ENCODE measurements at places on chromosomes 6 and 20.

DNA sequence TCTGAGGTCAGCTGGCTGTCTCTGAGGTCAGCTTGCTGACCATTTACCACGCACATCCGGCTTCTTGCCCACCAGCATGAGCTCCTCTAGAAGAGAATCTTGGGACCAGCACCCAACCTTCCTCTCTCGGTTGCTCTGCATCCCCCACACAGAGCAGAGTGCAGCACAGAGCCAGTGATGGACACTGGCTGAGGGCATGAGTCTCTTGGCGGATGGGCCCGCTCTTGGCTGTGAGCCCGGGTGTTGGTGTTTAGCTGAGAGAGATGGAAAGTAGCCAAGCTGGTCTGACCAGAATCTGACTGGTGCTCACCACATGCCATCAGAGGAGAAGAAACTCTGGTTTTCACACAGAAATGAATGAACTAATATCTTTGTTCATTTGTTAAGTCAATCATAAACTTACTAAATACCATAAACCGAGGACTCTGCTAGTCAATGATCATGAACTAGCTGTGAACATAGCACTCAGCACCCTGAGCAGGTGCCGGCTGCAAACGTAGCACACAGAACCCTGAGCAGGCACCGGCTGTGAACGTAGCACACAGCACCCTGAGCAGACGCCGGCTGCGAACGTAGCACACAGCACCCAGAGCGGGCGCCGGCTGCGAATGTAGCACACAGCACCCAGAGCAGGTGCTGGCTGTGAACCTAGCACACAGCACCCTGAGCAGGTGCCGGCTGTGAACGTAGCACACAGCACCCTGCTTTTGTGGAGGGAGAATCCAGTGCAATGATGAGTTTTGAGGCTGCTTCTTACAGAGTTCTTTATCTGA, 10.4 kb upstream of the THBS2 start:
- H3K4me1 ChIP-seq = no peaks in the 10 kb centered on the region
- H3K27ac ChIP-seq = no peak overlapping the region
- no peaks in the 10 kb centered on the region for H3K36me3 ChIP-seq
- H3K27me3 ChIP-seq = no peaks in the 10 kb centered on the region
- no peak overlapping the region for H3K4me3 ChIP-seq

DNA sequence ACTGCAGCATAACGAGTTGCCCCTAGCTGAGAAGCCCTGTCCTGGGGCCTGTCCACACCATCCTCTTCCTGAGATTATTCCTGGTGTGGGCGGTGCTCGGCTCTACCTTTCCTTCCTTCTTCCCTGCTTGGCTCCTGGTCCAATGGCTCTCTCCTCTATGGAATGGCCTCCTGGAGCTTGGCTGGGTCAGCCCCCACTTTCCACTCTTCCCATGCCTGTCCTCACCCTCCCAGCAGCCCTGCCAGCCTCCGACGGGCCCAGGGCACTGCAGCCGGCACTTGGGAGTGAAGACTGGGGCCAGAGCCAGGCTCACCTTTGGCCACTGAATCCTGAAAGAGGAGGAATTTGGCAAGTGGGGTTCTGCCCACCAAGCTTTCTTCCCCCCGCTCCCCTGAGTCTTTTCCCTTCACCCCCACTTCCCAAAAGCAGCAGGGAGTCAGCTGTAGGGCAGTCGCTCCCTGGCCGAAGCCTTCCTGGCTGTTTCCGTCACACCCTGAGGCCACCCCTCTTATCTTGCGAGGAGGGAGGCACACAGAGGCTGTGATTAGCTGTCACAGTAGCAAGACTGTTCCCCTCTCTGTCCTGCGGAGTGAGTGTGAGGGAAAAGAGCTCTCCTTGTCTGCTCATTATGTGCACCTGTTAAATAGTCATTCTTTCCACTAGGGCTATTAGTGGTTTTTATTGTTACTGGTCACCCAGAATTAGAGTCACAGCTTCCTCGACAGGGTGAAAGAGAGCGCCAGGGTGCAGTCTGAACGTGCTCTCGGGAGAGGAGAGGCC, 6.3 kb upstream of the CDSN start:
- no peak overlapping the region for H3K4me3 ChIP-seq
- no peak overlapping the region for H3K27ac ChIP-seq
- no peaks in the 10 kb centered on the region for H3K27me3 ChIP-seq
- no peaks in the 10 kb centered on the region for H3K36me3 ChIP-seq
- DNase-seq = no peak

GRCh38 chr6:71567562-71567961, 279.0 kb downstream of the OGFRL1 start:
- H3K27ac ChIP-seq = no peak overlapping the region
- no peaks in the 10 kb centered on the region for H3K27me3 ChIP-seq
- no peak for DNase-seq
- no peaks in the 10 kb centered on the region for H3K4me1 ChIP-seq
- no peaks in the 10 kb centered on the region for H3K36me3 ChIP-seq

DNA sequence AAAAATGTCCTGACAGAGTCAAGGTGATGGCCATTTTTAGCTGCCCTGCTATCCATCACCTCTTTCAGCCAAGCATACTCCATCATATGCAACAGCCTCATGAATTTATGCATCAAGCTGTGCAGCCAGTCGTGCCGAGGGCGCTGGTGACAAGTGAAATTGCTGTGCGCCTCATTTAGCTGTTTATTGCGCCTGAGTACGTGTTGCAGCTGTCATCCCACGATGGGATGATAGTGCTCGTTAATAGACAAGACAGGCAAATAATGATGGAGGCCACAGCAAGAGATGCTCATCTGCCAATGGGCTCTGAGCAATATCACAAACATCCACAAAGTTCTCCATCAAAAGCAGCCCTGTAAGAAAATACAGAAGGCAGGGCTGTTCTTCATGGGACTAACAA, 562.3 kb upstream of the POU3F2 start:
- H3K4me3 ChIP-seq = no peak overlapping the region
- DNase-seq = no peak
- no peaks in the 10 kb centered on the region for H3K36me3 ChIP-seq

DNA sequence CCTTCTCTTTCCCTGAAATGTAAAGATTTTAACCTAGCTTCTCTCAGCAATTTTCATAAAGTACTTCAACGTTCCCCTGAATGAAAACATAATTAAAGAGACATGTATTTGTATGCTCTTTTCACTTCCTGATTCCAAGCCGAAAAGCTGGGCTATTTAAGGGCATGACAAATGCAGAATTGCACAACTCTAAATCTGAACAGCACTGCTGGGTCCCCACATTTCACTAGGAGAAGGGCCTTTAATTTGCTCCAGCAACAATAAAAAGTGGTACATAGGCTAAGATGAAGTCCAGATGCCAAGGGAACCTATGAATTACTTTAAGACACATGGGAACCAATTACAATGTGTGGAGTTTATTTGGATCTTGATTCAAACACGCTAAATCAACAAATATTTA, 42.0 kb downstream of the IRAK1BP1 start:
- no peak overlapping the region for H3K27ac ChIP-seq
- no peaks in the 10 kb centered on the region for H3K4me1 ChIP-seq
- H3K27me3 ChIP-seq = peaks cover 2% of the 10 kb centered on the region
- H3K36me3 ChIP-seq = no peaks in the 10 kb centered on the region
- H3K4me3 ChIP-seq = no peak overlapping the region

- no peak for DNase-seq
- no peaks in the 10 kb centered on the region for H3K27me3 ChIP-seq
- H3K4me3 ChIP-seq = no peak overlapping the region
Measured at GRCh38 chr6:5270093-5270680, 8.9 kb downstream of the FARS2 start.

- no peaks in the 10 kb centered on the region for H3K36me3 ChIP-seq
- H3K4me3 ChIP-seq = no peak overlapping the region
- no peaks in the 10 kb centered on the region for H3K4me1 ChIP-seq
- H3K27ac ChIP-seq = no peak overlapping the region
- DNase-seq = no peak
Measured at GRCh38 chr20:59455402-59456341, 148.7 kb upstream of the PHACTR3 start.

- no peak for DNase-seq
- no peak overlapping the region for H3K4me3 ChIP-seq
- H3K4me1 ChIP-seq = no peaks in the 10 kb centered on the region
- H3K36me3 ChIP-seq = peaks cover 33% of the 10 kb centered on the region
- H3K27me3 ChIP-seq = no peaks in the 10 kb centered on the region
Measured at GRCh38 chr20:41530923-41531322, 87.3 kb downstream of the CHD6 start.

- H3K36me3 ChIP-seq = no peaks in the 10 kb centered on the region
- H3K27ac ChIP-seq = no peak overlapping the region
- no peak overlapping the region for H3K4me3 ChIP-seq
- H3K27me3 ChIP-seq = no peaks in the 10 kb centered on the region
- H3K4me1 ChIP-seq = no peaks in the 10 kb centered on the region
Measured at GRCh38 chr20:34985461-34986310, 30.0 kb downstream of the MYH7B start.

GRCh38 chr6:46626228-46626909, 26.2 kb downstream of the CYP39A1 start:
- no peak for DNase-seq
- no peaks in the 10 kb centered on the region for H3K36me3 ChIP-seq
- no peak overlapping the region for H3K27ac ChIP-seq
- H3K4me1 ChIP-seq = no peaks in the 10 kb centered on the region
- H3K4me3 ChIP-seq = no peak overlapping the region

- H3K27me3 ChIP-seq = no peaks in the 10 kb centered on the region
- H3K4me3 ChIP-seq = no peak overlapping the region
- no peaks in the 10 kb centered on the region for H3K4me1 ChIP-seq
Measured at GRCh38 chr20:25539742-25540672, 45.3 kb downstream of the NINL start.

DNA sequence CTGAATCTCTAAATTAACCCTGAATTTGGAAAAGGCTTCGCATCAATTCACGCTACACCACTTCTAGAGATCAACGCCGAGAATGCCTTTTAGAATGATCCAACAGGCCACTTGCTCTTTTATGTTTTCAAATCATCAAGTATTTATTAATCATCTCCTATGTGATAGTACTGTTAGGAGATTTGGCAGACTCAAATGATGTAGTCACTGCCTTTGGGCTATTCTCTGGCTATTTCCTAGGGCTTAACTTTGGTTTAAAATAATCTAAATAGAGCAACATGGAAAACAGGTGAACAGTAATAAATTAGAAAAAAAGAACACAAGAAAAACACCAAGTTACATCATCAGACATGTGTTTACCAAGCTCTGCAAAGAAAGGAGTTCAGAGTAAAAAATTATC, 140.3 kb downstream of the TENT5A start:
- H3K4me1 ChIP-seq = no peaks in the 10 kb centered on the region
- H3K4me3 ChIP-seq = no peak overlapping the region
- H3K36me3 ChIP-seq = no peaks in the 10 kb centered on the region
- no peak overlapping the region for H3K27ac ChIP-seq
- no peak for DNase-seq

GRCh38 chr20:32415494-32415893, 57.4 kb downstream of the ASXL1 start:
- no peak overlapping the region for H3K27ac ChIP-seq
- DNase-seq = no peak
- H3K4me1 ChIP-seq = peaks cover 14% of the 10 kb centered on the region
- H3K36me3 ChIP-seq = no peaks in the 10 kb centered on the region
- no peak overlapping the region for H3K4me3 ChIP-seq

GRCh38 chr6:9009931-9010330, 574.6 kb upstream of the SLC35B3 start:
- no peaks in the 10 kb centered on the region for H3K4me1 ChIP-seq
- no peak overlapping the region for H3K27ac ChIP-seq
- no peaks in the 10 kb centered on the region for H3K36me3 ChIP-seq
- H3K4me3 ChIP-seq = no peak overlapping the region
- DNase-seq = no peak

GRCh38 chr20:62745279-62745951, 36.8 kb downstream of the NTSR1 start:
- H3K4me3 ChIP-seq = no peak overlapping the region
- DNase-seq = no peak

GRCh38 chr20:36441416-36441815, 99.9 kb upstream of the MYL9 start:
- no peak for DNase-seq
- no peak overlapping the region for H3K4me3 ChIP-seq
- no peaks in the 10 kb centered on the region for H3K4me1 ChIP-seq
- no peak overlapping the region for H3K27ac ChIP-seq

DNA sequence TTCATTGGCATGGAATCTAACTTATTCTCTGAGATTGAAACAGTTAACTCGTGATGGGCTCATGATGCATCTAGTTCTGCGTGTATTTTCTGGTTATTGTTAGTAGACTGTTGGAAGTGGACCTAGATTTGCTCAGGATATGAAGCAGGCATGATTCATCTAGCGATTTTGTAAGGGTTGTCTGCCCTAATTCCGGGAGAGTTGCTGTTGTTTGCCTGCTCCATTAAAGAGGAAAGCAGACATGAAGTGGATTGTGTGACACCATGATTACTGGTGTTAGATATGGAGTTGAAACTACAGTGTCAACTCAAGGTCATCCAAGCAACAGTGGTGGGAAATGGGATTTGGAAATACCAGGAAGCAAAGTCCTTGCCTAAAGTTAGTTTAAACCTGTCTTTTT, 41.0 kb downstream of the SOX4 start:
- H3K4me1 ChIP-seq = no peaks in the 10 kb centered on the region
- H3K4me3 ChIP-seq = no peak overlapping the region
- no peak overlapping the region for H3K27ac ChIP-seq
- DNase-seq = no peak

- H3K4me3 ChIP-seq = no peak overlapping the region
- H3K36me3 ChIP-seq = no peaks in the 10 kb centered on the region
- no peaks in the 10 kb centered on the region for H3K27me3 ChIP-seq
- no peaks in the 10 kb centered on the region for H3K4me1 ChIP-seq
Measured at GRCh38 chr6:2562721-2563451, 187.8 kb downstream of the MYLK4 start.

Data from effector memory CD4-positive, alpha-beta T cell (primary cell).